ENCODE measurements at places on chromosomes 7 and 10.

GRCh38 chr10:114432566-114433093 lies 28.3 kb upstream of the AFAP1L2 start:
- no peak for DNase-seq

DNA sequence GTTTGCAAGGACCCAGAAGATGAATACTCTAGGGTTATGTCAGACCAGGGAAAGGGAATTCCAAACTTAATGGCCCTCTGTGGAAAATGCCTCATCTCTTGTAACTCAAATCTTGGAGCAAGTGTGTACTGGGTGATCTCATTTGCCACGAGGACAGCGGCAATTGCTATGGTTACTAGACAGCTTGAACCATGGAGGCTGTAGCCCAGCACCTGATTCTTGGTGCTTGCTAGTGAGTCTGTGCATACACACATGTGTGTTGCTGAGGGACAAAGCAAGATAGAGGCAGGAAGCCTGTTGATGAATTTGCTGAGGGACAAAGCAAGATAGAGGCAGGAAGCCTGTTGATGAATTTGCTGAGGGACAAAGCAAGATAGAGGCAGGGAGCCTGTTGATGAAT lies 58.6 kb upstream of the FEZF1 start:
- no peak for DNase-seq

DNA sequence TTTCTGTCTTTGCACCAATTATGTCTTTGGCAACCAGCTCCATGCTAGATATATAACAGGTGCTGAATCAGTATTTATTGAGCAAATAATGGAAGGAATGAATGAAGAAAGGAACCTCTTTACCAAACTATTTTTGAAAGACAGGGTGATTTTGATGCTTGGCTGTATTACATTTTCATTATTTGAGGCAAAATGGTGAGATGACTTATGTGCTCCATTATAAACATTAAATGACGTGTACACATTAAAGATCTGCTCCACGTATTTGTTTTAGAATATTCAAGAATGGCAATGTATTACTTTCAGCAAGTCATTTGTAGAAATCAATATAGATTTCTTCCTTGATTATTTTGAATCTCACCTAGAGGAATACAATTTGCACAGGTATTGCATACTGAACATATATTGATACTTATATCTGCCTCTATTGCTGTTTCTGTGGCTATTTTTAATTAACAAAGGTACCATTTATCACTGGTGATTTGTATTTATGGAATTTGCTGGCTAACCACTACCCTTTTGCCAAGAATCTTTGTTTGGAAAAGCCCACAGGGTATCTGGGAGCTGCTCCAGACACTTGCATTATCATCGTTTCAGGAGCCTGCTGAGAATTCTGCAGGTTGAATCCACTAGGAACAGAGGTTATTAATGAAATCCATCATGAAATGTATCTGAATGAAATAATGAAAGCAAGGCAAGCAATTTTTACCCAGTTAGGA lies 92.2 kb downstream of the SEMA3C start:
- no peak for DNase-seq

GRCh38 chr10:96984541-96985131 lies 152.5 kb downstream of the LCOR start:
- DNase-seq, result no peak

GRCh38 chr10:127195571-127196281 lies 665 bp downstream of the INSYN2A start:
- DNase-seq, result no peak

DNA sequence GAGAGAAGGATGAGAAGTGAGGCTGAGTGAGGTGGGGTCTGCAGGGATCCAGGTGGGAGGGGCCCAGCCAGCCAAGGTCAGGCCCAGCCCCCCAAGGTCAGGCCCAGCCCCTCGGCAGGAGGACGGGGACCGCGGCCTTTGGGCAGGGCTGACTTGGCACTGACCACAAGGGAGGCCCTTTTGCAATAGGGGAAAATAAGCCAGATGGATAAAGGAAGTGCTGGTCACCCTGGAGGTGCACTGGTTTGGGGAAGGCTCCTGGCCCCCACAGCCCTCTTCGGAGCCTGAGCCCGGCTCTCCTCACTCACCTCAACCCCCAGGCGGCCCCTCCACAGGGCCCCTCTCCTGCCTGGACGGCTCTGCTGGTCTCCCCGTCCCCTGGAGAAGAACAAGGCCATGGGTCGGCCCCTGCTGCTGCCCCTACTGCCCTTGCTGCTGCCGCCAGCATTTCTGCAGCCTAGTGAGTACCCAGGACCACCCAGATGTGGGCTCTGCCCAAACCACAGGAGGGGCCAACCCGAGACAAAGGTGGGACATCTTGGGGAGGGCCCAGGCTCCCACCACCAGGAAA lies at the start of gene PILRA:
TSS of gene PILRA (plus strand) at position 227 of the 571 bp plus-strand sequence. CDS start at position 397, 170 bp downstream.
- no peak for DNase-seq

DNA sequence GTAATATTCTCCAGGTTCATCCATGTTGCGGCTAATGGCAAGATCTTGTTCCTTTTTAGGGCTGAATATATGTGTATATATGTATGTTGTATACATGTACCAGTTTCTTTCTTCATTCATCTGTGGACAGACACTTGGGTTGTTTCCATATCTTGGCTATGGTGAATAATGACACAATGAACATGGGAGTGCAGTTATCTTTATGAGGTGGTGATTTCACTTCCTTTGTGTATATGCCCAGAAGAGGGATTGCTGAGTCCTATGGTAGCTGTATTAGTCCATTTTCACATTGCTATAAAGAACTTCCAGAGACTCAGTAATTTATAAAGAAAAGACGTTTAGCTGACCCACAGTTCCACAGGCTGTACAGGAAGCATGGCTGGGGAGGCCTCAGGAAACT lies 17.1 kb upstream of the TSPAN15 start:
- no peak for DNase-seq

- no peak for DNase-seq
Measured at GRCh38 chr7:109545686-109546085, 976.0 kb downstream of the DNAJB9 start.

GRCh38 chr7:151409667-151410404 lies at the start of gene WDR86:
TSS of gene WDR86 (minus strand) at chr7:151410038. CDS start at chr7:151409589, 449 bp downstream.
- no peak for DNase-seq

DNA sequence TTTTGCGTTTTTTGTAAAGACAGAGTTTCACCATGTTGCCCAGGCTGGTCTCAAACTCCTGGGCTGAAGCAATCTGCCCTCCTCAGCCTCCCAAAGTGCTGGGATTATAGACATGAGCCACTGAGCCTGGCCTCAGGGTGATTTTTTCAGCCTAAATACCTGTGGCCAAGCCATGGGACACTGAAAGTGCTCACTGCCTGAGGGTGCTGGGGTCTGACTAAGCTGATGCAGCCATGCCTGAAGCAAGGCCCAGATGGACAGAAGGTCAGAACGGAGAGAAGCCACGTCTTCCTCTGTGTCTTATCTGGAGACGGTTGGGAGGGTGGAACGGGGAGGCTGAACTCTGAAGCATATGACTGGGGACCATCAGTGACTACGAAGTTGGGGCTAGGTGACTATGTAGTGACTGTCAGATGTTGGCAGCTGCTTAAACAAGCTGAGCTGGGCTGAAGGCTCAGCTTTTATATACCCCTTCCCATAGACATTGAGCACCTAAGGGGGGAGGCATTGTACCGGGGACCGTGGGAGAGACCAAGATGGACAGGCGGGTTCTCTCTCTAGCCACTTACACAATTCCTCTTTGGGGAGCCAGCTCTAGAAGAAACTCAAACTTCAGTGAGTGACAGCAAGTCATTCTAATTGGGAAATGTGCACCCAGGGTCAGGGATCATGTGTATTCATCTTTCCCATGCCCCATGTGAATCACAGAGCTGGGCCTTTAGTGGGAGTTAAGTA lies 73.3 kb upstream of the HABP2 start:
- no peak for DNase-seq
